ENCODE measurements at places on chromosomes 12 and 14.

DNA sequence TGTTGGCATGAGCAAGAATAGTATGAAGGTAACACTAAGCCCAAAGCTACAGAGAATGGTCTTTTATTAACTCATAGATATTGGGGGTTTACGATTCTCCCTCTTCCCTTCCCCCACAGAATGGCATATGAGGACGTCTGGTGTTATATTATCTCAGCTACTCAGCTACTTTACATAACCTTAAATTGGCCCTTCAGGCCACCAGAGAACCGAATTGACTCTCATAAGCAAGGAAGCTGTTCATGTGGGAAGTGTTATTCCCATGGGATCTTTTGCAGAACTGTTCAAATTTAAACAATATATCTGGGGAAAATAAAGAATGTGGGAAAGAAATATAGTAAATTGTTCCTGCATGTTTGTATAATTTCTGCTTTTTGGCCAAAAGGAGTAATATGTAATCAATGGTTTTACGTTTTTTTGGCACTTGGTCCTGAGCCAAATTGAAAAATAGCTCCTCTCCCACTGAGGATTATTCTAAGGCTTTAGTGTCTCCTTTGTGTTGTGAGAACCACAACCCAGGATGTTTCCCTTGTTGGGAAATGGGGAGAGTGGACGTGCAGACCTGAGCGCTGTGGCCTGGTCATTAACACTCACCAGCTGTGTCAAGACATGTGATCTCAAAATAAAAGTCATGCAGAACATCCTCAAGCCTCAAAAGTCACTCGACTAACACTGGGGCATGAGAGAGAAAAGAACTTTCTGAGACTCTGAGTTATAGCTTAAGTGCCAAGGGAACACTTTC is 31.8 kb upstream of the CMAS start:
- no peak for DNase-seq

GRCh38 chr14:102560458-102561261 is 31.8 kb upstream of the RCOR1 start:
- no peak for DNase-seq

GRCh38 chr12:44771485-44772021 is 104.6 kb downstream of the NELL2 start:
- no peak for DNase-seq

GRCh38 chr14:79242666-79243065 is 968.6 kb downstream of the DIO2 start:
- no peak for DNase-seq

DNA sequence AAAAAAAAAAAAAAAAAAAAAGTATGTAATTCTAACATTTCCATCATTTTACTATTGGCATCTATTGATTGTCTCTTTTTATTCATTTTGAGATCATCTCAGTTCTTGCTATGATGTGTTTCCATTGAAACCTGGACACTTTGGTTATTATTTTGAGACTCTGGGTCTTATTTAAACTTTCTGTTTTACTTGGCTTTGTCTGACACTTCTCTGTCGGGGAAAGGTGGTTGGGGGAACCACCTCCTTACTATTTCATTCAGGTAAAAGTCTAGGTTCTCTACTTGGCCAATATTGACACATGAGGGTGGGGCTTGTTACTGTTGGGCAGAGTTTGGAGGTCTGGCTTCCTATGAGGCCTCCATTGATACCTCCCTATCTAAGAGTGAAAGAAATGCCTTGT is 228.0 kb downstream of the NRXN3 start:
- DNase-seq: no peak

GRCh38 chr14:92411941-92412340 is 89.0 kb downstream of the SLC24A4 start:
- no peak for DNase-seq

DNA sequence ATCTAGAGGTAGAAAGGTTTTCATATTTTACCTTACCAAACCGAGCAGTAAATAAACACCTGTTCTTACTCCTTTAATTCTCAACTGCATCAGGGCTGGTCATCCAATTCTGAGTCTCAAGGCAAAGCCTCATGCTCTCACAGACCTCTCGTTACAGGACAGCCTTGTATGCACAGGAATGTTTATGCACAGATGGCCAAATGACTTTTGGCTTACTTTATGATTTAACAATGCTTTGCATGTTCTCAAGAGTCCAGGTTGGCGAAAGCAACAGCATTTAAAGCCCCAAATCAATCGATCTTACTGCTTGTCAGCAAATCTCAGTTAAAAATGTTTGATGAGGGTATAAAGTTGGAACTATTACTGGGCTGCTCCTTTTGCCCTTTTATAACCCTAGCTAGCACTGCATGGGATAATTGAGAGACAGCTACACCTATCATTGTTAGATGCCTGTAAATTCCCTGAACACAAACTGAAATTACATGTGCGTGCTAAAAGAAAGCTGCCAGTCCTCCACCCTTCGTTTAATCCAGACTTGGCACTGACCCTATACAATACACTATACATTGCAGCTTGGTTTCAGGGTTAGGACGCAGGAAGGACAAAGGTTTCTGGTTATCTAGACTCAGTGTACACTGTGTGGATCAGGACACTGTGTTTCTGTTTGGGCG is 63.6 kb downstream of the TMCC3 start:
- no peak for DNase-seq

DNA sequence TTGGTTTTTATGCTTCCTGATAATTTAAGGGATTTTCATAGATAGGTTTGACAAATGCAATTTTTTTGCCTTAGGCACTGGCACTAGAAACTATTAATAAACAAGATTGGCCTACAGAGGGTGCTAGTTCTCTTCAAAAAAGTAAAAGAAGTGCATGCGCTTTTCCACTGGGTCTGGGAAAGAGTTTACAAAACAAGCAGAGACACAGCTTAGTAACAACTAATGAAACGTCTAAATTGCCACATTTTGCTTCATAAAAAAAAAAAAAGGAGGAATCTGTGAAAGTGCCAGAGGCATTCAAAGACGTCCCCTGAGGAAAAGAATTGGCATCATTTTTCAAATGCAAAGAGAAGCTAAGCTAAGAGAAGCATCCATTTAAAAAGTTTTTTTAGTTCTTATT is 58.3 kb upstream of the EEA1 start:
- DNase-seq: no peak

DNA sequence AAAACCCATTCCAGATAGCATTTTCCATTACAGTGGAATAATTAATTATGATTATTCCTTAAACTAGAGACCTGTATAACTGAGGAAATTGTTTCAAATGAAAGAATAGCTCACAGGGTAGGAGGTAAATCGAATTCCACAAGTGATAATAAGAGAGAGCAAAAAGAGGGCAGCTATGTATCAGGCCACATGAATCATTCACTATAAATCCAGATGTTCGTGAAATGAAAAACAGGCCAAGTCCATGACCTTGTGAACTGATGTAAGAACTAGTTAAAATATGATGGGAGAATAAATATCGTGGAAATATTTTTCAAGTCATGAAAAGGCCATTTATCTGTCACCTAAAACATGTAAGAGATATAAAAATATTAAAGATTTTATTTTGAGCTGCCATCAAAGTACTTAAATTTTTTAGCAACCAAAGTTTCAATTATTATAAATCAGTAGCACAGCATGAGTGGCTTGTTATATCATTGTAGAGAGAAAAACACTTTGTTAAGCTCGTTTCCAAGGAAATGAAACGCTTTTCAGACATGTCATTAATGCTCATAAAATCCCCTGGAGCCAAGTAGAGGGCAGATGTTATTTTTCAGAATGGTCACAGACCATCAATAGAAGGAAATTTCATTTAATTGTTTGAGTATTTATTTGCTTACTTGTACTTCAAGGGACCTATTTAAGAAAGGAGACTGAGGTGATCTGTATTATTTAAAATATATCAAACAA is 120.6 kb upstream of the CDKN3 start:
- no peak for DNase-seq

DNA sequence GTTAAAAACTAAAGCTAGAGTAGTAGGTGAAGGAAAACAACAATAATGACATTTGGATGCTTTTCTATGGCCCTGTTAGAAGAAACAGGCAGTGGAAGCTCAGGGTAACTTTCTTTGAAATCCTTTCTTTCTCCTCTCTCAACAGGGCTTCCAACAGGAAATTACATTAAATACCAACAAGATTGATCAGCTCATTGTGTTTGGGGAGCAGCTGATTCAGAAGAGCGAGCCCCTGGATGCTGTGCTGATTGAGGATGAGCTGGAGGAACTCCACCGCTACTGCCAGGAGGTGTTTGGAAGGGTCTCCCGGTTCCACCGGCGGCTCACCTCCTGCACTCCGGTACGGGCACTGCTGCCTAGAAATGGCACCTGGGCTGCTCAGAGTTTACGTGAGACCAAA is 81.5 kb downstream of the ESR2 start:
- DNase-seq: no peak

DNA sequence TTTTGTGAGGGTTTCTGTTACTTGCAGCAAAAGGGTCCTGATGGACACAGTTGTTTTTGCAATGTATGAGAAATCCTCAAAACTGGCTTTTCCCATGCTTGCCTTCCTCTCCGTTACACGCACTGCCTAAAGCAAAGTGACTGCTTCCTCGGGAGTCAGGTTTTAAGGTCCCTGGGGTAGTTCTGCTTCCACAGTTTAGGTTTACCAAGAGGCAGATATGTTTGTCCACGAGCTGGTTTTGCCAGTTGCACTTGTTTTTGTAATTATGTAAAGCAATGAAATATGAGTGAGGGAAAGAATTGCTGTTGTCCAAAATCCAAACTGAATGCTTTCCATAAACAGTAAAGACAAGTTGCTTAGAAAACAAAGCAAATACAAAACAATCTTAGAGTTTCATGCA is 290.7 kb upstream of the AMIGO2 start:
- DNase-seq: no peak

GRCh38 chr14:60532442-60532841 is 23.5 kb downstream of the SIX6 start:
- DNase-seq: no peak

- DNase-seq: no peak
These were observed 7.3 kb downstream of the TMEM116 start for GRCh38 chr12:112005419-112006395.

GRCh38 chr14:94177806-94178205 is 3.7 kb downstream of the PPP4R4 start:
- DNase-seq: no peak

- DNase-seq: no peak
These were observed 48.8 kb downstream of the KCNJ8 start for GRCh38 chr12:21725731-21726130.

GRCh38 chr14:64438181-64438841 is 27.0 kb upstream of the AKAP5 start:
- no peak for DNase-seq

- no peak for DNase-seq
These were observed 843.9 kb downstream of the FLRT2 start for GRCh38 chr14:86373886-86374285.

DNA sequence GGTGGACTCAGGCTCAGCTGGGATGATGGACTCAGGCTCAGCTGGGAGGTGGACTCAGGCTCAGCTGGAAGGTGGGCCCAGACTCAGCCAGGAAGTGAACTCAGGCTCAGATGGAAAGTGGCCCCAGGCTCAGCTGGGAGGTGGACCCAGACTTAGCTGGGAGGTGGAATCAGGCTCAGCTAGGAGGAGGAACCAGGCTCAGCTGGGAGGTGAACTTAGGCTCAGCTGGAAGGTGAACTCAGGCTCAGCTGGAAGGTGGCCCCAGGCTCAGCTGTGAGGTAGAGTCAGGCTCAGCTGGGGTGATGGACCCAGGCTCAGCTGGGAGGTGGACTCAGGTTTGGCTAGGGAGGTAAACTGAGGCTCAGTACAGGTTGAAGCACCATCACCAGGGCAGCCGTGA is 21.8 kb upstream of the C14orf180 start:
- no peak for DNase-seq

DNA sequence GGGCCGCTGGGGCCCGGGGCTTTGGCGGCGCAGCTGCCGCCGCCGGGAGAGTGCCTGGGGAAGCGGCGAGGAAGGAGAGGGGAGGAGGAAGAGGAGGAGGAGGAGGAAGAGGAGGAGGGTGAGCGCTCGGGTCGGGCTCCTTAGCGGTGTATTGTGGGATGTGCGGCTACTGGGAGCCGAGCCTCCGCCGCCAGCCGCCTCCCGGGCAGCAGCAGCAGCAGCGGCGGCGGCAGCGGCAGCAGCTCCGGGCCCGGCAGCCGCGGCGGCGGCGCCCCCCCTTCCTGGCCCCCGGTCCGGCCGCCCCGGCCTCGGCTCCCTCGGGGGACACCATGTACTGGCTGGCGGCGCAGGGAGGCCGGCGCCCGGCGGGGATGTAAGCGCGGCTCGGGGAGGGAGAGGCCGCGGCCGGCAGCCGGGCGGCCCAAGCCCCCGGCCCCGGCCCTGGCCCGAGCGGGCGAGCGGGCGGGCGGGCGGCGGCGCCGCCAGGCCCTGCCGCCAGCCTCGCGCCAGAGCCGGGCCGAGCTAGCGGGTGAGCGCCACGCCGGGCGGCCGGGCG is at the start of gene SETD1B:
SETD1B (plus strand) TSS at position 149 of the 556 bp plus-strand sequence. CDS start 729 bp downstream, outside the sequence.
- no peak for DNase-seq

GRCh38 chr14:71815110-71815509 is 117.1 kb upstream of the RGS6 start:
- DNase-seq: no peak

GRCh38 chr14:52350445-52350844 is 36.3 kb downstream of the PTGER2 start:
- DNase-seq: no peak

- DNase-seq: no peak
These were observed at the start of gene GPR135 for GRCh38 chr14:59465316-59466135. Gene GPR135, minus strand, starts transcription at chr14:59465380. Its CDS starts 154 bp downstream, at chr14:59465226.

- DNase-seq: no peak
These were observed 11.2 kb downstream of the BCL2L14 start for GRCh38 chr12:12081836-12082497.

DNA sequence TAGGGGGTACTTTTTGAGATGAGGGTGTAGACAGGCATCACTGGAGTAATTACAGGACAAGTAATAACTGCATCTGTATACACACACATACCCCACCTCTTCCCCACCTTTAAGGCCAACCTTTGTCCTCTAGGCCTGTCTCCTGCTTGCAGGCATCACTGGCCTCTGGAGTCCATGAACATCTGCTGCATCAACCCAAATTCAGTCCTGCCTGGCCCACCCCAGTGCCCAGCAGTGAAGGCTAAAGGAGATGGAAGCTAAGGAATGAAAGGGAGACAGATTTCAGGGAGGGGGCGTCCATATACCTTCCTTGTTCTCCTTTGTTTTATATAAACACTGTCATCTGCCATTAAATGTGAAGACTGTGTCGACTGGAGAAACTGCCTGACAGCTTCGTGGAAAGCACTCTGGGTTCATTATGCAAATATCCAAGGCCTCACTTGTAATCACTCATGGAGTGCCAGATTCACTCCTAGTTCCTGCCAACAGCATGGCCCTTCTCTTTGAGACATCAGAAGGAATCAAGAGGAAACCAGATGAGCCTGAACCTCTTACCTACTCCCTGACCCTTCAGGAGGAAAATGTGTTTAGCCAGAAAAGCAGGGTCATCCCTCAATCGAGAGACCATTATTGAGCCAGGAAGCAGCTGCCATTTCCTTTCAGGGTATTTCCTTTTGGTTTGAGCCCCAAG is 64.4 kb downstream of the SERPINA3 start:
- no peak for DNase-seq

DNA sequence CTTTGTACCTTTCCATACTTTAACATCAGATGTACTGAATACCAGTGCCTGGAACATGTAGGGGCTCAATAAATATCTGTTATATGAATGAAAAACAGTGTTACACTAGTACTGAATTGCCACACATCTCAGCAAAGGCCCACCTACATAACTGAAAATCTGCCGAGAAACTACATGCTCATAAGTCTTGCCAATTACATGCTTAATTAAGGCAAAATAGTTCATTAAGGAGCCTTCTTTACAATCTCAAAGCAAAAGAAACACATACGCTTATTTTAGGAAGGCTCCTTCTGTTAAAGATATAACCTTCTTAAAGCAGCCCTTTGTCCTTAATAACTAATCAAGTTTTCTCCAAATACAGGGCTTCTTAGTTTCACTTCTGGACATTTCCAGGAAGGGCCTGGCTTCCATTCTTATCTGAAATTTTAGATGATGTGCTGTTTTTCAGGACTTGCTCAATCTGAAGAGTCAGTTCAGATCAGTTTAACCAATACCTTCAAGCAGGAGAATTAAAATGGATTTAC is 11.5 kb downstream of the LIMA1 start:
- DNase-seq: no peak

All from stimulated activated CD8-positive, alpha-beta memory T cell treated with anti-CD3 and anti-CD28 coated beads, Interleukin-4, amount 100 ng/mL, for 1 hour (primary cell).